ENCODE measurements at places on chromosomes 12 and 14.

DNA sequence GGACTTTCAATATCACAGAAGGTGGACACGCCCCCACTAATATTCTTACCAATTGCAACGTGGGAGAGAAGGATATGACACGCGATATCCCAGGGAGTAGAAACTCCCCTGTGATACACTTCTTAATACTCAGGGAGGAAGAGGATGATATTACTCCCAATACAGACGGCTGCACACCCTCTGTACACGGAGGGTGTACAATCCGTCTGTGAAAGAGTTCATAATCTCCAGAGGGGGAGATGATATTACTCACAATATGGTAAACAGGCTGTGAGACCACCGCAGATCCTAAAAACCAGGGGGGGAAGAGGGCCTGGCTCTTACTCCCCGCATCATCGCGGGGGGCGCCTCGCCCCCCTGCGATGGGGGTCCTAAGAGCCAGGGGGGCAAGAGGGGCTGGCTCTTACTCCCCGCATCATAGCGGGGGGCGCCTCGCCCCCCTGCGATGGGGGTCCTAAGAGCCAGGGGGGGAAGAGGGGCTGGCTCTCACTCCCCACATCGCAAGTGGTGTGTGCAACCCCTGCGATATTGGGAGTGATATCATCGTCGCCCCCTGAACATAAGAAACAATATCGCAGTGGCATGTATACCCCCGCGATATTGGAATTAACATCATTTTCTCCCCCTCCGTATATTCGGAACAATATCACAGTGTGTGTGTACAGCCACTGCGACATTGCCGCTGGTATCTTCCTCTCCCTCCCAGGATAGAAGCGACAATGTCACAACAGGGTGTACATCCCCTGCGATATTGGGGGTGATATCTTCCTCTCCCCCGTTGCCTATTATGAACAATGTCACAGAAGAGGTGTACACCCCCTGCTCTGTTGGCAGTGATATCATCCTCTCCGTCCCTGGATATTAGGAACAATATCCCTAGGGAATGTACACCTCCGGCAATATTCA lies 8.9 kb upstream of the CLEC6A start:
- no peak for DNase-seq

- DNase-seq = no peak
These were observed 9.3 kb upstream of the ACOT6 start for GRCh38 chr14:73602994-73603393.

DNA sequence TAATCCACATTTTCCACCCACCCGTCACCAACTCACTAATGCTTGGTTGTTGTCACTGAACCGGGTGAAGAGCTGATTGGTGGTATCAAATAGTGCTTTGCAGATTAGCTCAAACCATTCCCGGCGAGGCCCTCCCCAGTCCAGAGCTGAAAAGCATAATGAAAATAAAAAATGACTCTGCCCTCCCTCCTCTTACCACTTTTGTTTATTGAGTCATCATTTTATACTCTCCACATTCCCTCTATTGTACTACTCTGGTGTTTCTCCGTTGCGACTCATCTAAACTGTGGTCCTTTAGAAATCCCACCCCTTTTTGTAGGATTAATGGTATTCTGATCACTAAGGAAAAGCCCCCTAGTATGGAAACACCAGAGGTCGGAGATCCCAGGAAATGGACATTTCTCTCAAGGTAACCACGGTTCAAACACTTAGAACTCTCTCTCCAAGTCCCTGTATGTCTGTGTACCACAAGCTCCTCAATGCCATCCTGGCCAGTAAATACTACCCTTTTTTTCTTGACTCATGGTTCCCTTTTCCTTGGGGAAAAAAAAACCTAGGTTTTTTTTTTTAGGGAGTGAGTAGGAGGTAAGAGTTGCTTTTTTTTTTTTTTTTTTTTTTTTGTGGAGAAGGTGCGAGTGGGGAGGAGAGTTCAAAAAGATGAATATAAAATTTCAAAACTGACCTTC lies 42.0 kb downstream of the AREL1 start:
- DNase-seq = no peak

GRCh38 chr14:24631749-24632335 lies 2.1 kb downstream of the GZMB start:
- DNase-seq = no peak

DNA sequence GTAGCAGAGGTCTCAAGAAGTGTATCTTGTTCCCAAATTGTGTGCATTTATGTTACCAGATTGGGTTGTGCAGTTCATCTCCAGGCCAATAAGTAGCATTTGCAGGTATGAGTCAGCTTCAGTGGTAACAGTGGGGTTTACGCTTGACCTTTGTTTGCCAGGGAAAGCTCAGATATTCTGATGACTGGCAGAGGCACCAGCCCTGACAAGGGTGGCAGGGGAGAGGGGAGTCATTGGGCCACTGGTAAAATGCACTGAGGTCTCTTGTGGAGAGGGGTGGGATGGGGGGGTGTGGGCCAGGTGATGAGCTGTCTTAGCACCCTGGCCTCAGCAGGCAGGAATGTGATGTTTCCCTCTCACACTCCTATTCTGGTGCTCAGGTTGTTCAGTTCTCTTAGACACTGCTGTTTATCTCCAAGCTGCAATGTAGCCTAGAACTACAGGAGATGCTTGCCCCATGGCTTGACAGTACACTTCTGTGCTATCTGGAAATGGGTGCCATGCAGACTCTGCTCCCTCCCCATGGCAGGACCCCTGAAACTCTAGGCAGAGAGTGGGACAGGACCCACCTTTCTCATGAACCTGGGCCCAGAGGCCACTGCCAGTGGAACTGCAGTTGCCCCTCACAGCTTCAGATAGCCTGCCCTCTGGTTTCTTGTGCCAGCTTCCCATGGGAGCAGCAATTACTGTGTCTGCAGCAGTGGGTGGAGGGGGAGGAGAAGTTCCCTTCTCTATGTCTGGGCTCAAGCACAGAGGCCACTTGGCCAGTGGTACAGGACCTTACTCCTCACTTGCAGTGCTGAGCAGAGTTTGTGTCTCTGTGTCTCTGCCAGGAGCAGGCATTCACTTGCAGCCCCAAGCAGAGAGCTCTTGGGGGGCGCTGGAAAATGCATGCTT lies 31.9 kb downstream of the USP15 start:
- DNase-seq = no peak

DNA sequence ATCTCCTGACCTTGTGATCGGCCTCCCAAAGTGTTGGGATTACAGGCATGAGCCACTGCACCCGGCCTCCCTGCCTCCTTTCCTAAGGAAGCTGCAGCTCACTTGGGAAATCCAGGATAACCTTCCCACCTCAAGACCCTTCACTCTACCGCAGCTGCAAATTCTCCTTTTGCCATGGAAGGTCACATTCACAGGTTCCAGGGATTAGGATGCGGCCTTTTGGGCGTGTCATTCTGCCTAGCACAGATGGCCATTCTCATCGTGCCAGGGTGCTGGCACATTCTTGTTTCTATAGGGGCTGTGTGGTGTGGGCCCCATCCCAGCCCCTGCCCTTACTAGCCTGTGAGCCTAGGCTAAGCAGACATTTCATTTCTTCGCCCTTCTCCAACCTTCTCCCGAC lies 219.9 kb downstream of the CHST11 start:
- DNase-seq = no peak

GRCh38 chr14:100592461-100592891 lies 5.3 kb upstream of the BEGAIN start:
- DNase-seq = no peak

DNA sequence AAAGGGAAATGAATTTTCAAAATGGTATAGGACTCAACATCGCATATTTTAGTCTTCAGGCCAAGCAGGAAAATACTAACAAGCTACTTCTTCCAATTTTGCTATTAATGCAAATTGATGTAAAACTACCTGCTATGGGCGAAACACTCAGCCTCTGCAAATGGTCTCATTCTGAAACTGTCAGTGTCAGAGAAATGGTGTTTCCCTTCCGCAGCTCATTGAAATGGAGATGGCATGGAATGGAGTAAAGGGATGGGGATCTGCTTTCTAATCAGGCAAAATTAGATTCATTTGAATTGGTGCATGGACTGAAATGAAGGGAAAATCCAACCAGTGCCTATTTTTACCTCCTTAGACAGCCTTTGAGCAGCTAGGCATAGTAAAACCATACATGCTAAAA lies 80.4 kb upstream of the EEA1 start:
- DNase-seq = no peak

GRCh38 chr14:34692348-34692747 lies 22.0 kb downstream of the CFL2 start:
- DNase-seq = no peak

- DNase-seq = no peak
These were observed 110.6 kb downstream of the PRMT8 start for GRCh38 chr12:3601461-3602150.

- DNase-seq = no peak
These were observed 288.7 kb upstream of the DDHD1 start for GRCh38 chr14:53441789-53442188.

- peak; percentile 93 for DNase-seq
These were observed at the start of gene LIMA1 for GRCh38 chr12:50283229-50283923. Gene LIMA1, minus strand, starts transcription at chr12:50283520. Its CDS starts 34,769 bp downstream, at chr12:50248751.

GRCh38 chr12:131913666-131914065 lies 15.4 kb upstream of the PUS1 start:
- DNase-seq = no peak

DNA sequence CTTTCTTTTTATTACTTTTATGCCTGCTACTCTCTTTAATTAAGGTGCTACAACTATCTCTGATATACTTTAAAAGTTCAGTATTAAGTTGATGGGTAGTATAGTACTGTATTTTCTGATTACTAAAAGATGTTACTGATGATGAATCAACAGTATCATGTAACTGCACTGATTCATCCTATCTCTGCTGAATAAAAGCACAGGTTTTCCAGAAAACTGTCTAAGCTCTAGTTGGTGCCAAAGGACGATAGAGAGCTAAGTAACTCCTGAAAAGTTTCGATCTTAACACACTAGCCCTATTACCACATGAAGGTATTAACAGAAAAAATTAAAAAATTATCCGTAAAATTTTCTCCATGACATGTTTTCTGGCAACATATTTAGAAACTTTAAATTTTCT lies 2.1 kb downstream of the SCAF11 start:
- no peak for DNase-seq

DNA sequence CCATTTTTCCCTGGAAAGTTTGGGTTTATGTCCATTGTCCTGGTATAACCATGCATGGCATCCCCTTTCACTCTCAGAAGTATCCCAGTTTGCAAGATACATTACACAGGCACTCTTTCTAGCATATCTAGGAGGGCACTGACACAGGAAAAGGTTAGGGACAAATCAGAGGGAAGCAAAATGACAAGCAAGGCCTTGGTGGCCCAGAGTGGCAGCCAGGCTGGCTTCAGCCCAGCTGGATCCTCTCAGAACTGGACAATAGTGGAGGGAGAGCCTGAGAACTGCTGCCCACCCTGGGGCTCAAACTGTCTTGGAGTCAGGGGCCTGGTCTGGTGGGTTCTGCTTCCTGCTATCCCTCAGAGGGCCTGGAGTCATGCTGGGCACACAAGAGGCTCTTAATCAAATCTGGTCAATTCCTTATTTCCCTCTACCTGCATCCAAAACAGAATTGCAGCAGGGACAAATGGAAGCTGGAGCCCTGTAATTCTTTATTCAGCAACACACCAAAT lies 2.6 kb downstream of the VDR start:
- no peak for DNase-seq

GRCh38 chr14:68191567-68192321 lies 372.2 kb downstream of the RAD51B start:
- no peak for DNase-seq

DNA sequence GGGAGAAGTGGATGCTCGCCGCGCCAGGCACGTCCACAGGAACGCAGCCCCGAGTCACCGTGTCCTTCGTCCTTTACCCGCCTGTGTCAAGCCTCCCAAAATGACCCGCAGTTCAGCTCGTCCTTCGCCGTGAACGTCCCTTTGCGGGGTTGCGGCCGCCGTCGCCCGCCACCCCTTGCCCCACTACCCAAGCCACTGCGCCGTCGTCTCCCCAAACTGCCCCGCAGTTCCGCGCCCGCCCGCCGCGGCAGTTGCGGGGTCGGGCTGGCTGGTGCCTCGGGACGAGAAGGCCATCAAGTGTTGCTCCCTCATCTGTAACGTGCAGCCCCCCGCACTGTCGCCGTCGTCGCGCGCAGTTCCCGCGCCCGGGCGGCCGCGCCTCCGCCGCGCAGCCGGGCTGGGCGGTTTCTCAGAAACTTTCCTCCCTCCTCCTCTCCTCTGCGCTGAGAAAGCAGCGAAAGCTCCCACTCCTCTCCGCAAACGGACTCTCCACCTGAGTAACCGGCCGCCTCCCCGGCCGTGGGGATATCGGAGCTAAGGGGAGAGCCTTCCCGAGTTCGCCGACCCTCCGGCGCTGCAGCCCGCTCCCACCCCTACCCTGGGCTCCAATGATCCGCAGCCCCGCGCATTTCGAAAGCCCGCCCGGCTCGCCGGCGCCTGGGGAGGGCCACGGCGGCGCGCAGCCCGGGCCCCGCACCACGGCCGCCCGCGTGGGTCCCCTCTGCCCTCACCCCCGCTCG lies 6.7 kb downstream of the CDKN1B start:
- no peak for DNase-seq

DNA sequence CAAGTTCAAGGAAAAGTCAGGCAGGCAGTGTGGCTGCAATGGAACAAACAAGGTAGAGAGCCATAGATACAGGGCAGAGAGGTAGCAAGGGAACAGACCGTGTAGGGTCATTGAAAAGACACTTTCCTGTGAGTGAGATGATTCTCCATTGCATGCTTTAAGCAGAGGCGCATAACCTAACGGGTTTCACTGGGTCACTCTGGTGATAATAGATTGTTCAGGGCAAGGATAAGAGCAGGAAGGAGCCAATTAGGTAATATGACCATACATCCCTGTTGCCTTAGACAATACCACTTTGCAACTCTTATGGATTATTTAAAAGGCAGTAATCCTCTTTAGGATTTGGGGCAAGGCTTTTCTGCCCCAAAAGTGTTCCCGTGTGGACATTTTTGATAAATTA lies 214.1 kb downstream of the PTPRO start:
- no peak for DNase-seq
